ENCODE measurements at places on chromosomes 2 and 18.

DNA sequence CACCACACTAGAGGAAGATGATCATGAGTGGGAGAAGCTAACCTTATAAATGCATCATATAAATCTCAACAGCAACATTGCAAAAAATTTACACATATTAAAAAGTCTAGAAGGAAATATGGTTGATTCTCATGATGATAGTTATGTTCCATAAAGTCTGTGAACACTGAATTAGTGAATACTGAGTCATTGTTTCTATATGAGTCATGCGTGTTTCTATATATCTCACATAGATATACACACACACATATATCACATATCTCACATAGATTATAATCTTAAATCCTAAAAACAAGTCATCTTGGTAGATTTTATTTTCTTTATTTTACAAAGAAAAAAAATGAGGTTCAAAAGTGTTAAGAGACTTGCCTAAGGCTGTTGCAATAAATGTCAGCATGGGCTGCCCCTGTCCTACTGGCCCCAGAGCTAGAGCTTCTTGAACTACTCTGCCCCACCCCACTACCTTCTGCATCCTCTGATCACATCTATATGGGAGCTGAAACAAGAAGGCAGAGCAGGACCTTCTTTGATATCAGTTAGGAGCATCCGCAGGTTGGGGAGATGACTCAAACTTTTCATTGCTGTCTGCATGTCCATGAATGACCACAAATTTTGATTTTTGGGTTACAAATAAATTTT is 81.8 kb upstream of the ADAM23 start:
- DNase-seq, result no peak

DNA sequence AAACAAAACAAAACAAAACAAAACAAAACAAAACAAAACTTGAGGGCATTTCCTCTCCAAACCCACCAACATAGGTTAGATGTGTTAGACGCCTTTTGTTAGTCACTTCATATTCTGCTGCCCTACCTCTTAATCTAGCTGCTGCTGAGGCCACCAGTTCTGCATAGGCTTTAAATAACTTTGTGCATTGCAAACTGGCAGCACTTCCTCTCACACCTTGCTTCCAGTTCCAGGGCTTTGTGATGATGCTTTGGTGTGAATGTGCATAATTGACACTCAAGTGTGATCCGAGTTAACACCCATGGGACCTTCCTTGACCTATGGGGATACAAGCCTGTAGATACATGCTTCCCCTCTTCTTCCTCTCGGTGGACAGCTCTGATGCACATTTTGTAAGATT is 2.3 kb upstream of the SERPINB11 start:
- no peak for DNase-seq

GRCh38 chr18:31043709-31044108 is 1.2 kb upstream of the DSC3 start:
- DNase-seq, result no peak

DNA sequence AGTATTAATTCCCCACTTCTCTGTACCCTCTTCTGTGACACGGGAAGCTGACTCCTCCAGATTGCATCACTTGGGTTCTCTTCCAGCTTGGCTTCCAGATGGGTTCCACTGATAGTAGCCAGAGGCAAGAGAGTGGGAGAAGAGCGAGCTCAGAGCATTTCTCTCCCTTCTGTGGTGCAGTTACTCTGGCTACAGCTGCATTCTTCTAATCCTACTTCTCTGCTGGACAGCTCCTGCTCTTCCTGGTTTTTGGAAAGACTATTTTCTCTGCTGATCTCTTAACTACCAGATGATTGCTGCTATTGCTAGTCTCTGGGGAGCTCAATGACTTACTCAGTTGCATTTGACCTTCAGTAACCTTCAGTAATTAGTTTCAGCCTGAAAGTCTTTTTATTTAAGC is 187.5 kb upstream of the MAP2 start:
- DNase-seq, result no peak

DNA sequence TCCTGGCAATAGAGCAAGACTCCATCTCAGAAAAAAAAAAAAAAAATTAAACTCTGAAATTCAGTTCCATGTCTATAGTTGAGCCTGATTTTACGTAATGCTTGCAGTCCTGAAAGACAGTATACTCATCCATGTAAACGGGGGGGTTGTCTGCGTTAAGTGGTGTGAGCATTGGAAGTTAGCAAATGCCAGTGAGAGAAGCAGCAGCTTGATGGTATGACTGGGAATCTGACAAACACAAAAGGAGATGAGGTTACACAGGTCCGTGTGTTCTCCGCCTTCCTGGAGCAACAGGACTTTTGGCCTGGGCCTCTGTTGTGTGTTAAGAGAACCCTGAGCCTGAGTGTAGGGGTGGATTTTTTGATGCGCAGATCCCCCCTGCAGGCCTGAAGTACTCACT is 82.9 kb downstream of the PRKCE start:
- no peak for DNase-seq

DNA sequence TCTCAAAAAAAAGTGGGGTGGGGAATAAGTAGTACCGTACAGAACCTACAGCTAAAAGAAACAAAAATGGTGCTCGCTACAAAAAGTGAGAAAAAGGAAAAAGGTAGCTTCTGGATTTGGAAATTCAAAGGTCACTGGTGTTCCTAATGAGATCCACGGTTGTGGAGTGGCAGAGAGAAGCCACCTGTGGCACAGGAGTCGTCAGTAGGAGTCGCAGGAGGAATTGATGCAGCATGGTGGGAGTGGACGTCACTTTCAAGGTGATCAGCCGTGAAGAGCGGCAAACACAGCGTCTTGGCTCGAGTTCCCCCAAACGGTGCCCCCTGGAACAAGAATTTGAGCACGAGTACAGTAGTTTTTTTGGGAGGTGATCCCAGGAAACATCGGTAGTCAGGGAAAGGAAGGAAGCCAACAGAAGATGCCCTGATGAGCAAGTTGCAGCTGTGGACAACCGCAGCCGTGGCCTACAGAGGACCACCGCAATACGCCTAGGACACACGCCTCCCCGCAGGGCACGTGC is 1.4 kb upstream of the TTL start:
- DNase-seq, result peak; percentile 20

DNA sequence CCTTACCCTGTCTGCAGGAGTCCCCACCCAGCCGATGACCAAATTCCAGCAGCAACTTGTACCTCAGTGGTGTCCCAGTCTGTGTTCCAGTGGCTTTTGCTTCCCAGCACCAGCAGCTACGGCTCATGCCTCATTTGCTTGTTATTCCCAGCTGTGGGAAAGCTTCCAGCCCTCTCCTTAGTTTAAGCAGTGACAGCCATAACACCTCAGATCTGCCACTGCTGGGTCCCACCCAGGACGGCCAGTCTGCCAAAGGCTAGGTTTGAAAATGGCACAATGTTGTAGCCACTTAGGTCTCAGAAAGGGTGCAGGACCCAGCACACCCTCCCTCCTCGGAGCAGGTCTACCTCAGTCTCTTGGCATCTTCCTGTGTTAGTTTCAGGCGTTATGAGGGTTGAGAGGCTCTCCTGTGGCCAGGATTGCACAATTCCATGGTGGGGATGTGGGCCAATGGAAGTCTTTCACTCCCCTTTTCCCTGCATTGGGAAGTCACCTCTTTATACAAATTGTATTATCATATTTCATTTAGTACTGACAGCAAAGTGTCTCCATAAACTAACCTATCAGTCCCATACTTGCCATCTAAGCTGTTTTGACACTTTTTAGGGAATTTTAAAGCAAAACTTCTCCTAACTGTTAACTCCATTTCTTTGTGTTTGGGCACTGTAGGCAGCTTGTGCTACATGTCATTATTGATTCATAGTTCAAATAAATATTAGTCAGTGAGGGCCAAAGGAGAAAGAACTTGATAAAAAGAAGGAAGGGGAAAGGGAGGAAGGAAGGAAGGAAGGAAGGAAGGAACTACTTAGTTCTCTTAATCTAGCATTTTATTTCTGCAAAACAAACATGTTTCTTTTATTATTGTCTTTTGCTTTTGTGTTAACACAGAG is 62.9 kb upstream of the FAM110C start:
- no peak for DNase-seq
